ENCODE measurements at places on chromosomes 5 and 9.

DNA sequence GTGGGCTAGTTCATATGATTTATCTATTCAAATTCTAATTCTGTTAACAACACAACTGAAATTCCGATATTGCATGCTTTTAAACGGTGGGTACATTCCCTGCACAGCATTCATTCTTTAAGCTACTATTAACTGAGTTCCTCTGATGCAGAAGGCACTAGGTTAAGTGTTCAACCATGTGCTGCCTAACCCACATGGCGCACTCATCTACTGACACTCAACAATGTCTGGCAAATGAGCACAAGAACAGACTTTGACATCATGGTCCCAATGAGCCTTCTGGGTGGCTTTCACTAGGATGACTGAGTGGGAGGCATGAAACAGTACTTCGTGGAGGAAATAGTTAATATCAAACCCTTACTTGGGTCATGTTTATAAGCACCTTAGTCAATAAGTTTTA lies 10.2 kb downstream of the NREP start:
- no peak for DNase-seq

- no peak for DNase-seq
These were observed 717.7 kb downstream of the BRINP1 start for GRCh38 chr9:118651511-118651910.

- DNase-seq, result no peak
These were observed 81.2 kb downstream of the ARSB start for GRCh38 chr5:78903861-78904260.

- no peak for DNase-seq
These were observed 10.4 kb upstream of the MAPK9 start for GRCh38 chr5:180302256-180302655.

GRCh38 chr9:69157751-69158466 lies 16.2 kb upstream of the TJP2 start:
- DNase-seq, result no peak

GRCh38 chr5:37900692-37901091 lies 60.9 kb upstream of the GDNF start:
- DNase-seq, result no peak

- DNase-seq, result peak; percentile 51
These were observed 539 bp downstream of the ARRDC3 start for GRCh38 chr5:91382530-91383026.

DNA sequence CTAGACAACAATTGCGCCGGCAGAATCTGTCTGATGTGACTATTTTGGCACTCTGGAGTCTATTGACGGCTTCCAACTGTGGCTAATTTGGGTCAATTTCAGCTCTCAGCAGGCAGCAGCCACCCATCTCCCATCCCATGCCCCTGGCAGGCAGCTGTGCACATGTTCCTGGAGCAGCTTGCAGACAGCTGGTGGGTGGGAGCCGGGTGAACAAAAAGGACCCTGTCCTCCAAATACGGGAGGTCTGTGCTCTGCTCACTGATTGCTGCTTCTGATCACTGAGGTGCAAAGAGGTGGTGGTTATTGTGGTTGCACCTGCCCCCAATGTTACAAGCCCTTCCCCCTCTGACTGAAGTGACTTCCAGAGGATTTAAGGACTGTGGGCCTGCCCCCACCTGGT lies 45.0 kb upstream of the N4BP3 start:
- DNase-seq, result peak; percentile 57

GRCh38 chr5:138078006-138078643 lies 5.7 kb upstream of the WNT8A start:
- no peak for DNase-seq

- DNase-seq, result no peak
These were observed 18.9 kb downstream of the CSF1R start for GRCh38 chr5:150067405-150067960.

- DNase-seq, result no peak
These were observed 29.2 kb upstream of the GZMA start for GRCh38 chr5:55073211-55073610.

DNA sequence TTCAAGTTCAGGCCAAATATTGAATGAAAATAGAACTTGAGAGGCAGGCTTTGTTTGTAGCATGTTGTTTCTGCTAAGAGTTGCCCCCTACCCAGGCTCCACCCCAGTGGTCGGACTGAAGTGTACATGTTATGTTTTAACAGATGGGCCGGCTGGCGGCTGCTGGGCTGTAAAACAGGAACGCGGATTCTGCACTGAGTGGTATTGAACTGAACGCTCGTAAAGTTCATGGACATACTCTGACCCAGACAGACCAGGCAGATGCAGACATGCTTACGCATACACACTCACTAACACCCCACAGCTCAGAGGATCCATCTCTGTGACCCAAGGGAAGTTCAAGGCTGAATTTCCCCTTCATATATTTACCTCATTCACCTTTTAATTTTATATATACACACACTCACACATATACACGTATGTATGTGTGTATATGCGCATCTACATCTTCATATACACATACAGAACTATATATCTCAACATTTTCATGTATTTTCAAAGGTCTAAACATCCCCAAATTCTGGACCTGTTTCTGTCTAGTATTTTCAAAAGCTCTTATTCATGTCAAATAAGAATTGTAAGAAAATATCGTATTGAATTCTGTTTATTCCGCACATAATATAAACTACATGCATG lies 1.4 kb downstream of the MARCHF3 start:
- peak; percentile 13 for DNase-seq

- DNase-seq, result no peak
These were observed 57.5 kb downstream of the COL23A1 start for GRCh38 chr5:178532666-178533065.

- DNase-seq, result peak; percentile 81
These were observed at the start of gene FGD3 for GRCh38 chr9:92947268-92948037. TSS of gene FGD3 (plus strand) at chr9:92947523. CDS start at chr9:92976257, 28,734 bp downstream.

- no peak for DNase-seq
These were observed 22.2 kb downstream of the SH3GL2 start for GRCh38 chr9:17600962-17601593.

- peak; percentile 81 for DNase-seq
These were observed 54.5 kb downstream of the GABBR2 start for GRCh38 chr9:98654247-98654646.

DNA sequence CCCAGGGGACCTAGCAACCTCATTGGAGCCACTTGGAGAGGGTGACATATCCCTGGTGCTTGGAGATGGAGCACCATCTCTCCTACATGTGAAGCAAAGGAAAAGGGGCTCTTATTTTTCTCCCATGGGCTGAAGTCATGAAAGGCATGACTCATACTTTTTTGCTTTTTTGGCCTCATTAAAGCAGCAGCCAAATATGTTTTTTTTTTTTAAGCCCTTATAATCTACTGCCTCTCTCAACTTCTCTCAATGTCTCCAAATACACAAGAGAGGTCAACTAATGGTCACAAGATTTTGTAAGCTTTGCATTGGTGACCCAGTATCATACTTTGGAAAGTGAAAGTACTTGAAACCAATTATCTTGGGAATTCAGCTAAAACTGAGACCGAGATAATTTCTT lies 1.6 kb upstream of the CFAP90 start:
- no peak for DNase-seq

GRCh38 chr5:38843665-38844064 lies 2.1 kb upstream of the OSMR start:
- DNase-seq, result no peak

- DNase-seq, result no peak
These were observed 75.1 kb downstream of the GABRB2 start for GRCh38 chr5:161471211-161471950.

GRCh38 chr9:104850786-104851545 lies 77.0 kb downstream of the ABCA1 start:
- DNase-seq, result no peak

- no peak for DNase-seq
These were observed 121.5 kb downstream of the FEM1C start for GRCh38 chr5:115423051-115423450.

DNA sequence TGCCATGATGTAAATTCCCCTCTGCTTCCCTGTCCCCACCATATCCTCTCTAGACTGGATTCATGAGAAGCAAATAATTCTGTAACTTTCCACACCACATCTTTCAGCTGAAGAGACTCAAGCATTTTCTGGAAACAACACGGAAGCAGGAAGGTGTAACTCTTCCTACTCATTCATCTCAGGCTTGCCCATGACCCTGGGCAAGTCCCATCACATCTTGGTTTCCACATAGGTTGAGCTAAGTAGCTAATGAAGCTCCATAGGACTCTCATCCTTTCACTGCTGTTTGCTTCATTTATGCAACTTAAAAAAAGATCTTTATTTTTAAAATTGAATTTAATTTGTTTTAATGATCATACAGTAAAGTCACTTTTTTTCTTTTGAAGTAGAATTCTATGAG lies 32.7 kb upstream of the STARD4 start:
- no peak for DNase-seq

DNA sequence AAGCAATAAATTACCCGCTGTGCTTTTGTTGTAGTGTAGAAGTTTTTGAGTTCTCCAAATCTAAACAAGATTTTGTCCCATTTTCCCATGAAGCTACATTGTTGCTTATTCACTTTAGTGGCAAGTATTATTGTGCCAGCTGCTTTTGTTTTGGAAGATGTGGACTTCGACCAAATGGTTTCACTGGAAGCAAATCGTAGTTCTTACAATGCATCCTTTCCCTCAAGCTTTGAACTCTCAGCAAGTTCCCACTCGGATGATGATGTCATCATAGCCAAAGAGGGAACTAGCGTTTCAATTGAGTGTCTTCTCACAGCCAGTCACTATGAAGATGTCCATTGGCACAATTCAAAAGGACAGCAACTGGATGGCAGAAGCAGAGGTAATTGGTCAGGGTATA lies 10.9 kb downstream of the MFAP3 start:
- no peak for DNase-seq

GRCh38 chr5:139378941-139379361 lies 4.1 kb downstream of the SLC23A1 start:
- DNase-seq, result no peak

DNA sequence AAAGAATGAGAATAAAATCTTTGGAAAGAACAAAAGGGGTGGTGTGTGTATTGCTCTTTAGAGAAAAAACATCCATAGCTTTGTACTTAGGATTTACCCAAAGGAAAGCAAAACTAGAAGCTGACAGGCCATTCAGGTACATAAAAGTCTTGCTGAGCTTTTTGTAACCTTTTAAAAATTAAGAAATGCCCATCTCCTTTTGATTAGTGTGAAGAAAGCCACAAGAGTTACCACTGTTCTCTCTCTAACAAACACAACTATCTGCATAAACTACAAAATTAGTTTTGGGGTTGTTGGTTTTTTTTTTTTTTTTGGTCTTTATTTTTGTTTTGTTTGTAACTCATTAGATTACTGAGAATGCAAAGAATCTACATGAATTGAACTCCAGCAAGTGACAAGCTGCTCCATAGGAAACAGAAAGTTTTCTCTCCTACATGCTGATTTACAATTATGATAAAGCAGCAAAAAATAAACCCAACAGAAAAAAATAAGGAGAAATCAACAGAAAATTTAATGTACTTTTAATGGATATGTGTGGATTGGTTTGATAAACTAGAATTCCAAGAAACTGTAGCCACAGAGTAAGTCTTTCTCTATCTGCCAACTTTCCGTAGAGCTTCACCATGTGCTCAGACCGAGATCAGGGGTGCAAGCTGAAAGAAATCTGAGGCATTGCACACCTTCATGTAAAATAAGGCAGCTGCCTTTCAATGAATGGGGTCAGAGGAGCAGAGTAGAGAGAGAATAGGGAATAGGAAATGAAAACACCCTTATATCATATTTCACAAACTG lies 12.3 kb downstream of the BAAT start:
- no peak for DNase-seq

DNA sequence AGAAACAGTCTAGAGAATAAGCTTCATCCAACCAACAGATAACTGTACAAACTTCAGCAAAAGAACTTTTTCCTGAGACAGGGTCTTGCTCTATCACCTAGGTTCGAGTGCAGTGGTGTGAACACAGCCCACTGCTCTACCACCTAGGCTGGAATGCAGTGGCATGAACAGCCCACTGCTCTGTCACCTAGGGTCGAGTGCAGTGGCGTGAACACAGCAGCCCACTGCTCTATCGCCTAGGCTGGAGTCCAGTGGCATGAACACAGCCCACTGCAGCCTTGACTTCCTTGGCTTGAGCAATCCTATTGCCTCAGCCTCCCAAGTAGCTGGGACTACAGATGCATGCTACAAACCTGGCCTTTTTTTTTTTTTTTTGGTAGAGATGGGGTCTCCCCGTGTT lies 43.4 kb downstream of the ERMP1 start:
- DNase-seq, result no peak

GRCh38 chr5:16159636-16160035 lies 20.0 kb downstream of the MARCHF11 start:
- no peak for DNase-seq

GRCh38 chr5:133754575-133755169 lies 142.3 kb upstream of the FSTL4 start:
- DNase-seq, result peak; percentile 11

- no peak for DNase-seq
These were observed 731.8 kb upstream of the RGMB start for GRCh38 chr5:98041661-98042060.

- no peak for DNase-seq
These were observed 583.2 kb downstream of the EBF1 start for GRCh38 chr5:158516521-158516920.

- no peak for DNase-seq
These were observed 7.6 kb upstream of the RPS14 start for GRCh38 chr5:150457121-150457520.

GRCh38 chr9:28892538-28892937 lies 1319.3 kb upstream of the C9orf72 start:
- no peak for DNase-seq

- DNase-seq, result no peak
These were observed 49.0 kb upstream of the ICE1 start for GRCh38 chr5:5373351-5373989.

GRCh38 chr9:36123515-36123914 lies 13.0 kb upstream of the GLIPR2 start:
- DNase-seq, result no peak

DNA sequence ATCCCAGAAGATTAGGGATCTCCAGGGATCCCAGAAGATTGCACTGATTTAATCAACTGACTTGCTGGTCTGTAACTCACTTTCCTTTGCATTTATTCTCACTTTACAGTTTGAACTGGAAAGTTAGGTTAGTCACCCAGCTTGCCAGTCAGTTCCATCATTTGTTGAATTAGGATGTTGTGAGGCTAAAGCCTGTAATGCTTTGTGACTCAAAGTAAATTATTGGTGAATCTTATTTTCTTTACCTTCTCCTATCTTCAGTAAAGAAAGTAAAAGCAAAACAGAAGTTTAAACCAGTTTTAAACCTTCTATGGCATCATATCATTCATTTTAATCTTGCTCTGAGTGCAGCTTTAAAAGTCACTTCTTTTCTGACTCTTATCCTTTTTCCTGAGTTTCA lies 85.8 kb downstream of the SLC44A1 start:
- DNase-seq, result no peak

DNA sequence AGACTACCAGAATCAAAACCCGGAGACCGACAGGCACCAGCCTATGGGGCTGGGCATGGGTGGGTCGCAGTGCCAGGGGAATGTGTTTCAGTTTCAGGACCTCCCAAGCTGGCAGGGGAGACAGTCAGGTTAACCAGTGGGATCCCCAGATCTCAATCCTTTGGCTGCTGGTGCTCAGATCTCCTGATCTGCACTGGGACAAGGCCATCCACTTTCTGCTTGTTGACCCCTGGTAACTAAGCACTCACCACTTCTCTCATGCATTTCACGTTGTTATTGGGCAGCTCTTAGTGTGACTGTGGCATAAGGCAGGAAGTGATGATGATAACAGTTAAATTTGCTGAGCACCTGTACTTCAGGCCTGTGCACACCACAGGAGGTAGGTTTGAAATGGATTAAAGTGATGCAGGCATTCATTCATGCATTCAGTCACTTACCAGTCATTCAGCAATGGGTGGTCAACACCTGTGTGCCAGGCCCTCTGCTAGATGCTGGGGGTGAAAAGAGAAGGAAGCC lies 42.1 kb upstream of the STXBP1 start:
- DNase-seq, result no peak
